ENCODE measurements at places on chromosomes 12 and 14.

DNA sequence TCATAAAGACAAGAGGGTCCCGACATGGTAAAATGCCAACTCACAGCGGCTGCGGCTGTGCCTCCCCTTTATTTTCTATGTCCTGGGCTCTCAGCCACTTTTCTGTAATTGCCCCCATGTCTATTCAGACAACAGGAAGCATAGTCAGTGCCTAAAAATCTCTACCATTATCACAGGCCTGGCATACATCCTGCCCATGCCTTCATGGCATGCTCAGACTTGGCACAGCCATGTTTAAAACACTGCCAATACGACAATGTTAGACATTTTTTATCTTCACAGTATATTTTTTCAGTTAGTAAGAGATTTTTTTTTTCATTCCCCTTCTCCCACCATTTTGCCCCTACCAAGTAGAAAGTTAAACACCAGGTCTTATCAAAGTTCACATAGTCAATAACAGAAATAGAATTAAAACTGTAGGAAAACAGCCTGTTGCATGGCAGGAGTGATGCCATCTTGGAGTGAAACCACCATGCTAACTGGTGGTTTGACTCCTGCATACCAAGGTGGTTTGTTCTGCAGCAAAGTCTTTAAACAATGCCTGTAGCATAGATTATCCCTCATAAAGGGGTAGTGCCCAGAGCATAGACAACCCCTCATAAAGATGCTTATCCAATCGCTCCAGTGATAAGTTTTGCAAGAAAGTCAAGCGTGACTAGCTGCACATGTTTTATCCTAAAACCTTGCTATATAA is 18.9 kb upstream of the CERS5 start:
- DNase-seq = no peak

GRCh38 chr12:50661300-50662115 is 102.4 kb upstream of the ATF1 start:
- no peak for DNase-seq

GRCh38 chr12:109592195-109592904 is 18.8 kb downstream of the MVK start:
- DNase-seq = no peak

- no peak for DNase-seq
Measured at GRCh38 chr12:48580831-48581230, 11.0 kb upstream of the LALBA start.

DNA sequence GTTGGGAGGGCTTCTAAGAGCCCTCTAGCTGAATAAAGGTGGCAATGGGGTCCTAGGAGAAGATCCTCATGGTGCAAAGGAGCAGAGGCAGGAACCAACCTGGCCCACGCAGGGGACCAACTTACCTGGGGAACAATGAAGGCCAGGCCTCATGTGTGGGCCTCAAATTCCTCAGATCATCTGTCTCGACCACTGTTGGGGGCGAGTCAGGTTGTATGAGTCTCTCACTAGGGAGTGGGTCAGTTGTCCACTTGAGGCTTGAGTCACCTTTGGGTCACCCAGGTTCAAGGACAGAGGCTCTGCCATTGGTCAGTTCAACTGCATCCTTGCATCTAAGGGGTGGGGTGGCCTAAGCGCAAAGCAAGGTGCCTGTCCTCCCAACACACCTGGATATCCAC is 43.7 kb upstream of the BDKRB2 start:
- DNase-seq = no peak

- no peak for DNase-seq
Measured at GRCh38 chr12:103560604-103561101, 26.4 kb upstream of the STAB2 start.

DNA sequence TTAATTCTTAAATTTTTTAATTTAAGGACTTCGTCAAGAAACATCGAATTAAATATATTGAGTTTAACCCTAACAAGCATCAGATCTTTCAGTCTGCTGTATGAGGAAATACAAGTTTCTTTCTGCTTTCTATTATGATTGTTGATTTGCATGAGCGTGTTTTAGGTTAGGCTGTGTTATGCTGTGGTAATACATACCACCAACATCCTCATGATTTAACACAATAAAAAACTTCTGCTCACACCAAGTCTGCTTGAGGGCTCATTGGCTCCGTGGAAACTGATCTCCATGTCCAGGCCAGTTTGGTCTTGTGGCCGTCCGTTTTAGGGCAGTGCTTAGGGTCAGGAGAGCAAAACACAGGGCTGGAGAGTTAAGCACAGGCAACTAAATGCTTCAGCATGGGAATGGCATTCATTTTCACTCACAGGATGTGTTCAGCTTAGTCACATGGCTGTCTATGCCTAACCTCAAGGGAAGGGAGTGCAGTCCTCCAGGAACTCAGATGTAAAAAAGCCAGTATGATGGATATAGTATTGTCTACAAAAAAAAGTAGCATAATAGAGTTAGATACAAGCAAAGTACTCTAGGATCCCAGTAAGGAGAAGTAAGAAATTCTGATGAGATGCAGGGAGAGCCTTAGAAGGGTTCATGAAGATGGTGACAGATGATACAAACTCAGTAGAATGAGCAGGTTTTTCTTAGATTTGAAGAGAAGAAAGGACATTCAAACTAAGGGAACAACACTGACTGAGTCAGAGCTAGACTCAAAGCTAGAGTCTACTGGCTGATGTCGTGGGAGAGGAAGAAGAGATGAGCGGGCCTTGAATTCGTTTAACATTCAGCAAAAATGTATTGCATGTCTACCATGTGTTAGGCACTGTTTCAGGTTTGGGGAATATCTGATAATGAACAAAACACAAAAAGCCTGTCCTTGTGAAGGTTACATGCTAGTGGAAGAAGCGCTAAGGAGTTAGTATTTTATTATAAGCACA is 16.3 kb downstream of the MARK3 start:
- no peak for DNase-seq

DNA sequence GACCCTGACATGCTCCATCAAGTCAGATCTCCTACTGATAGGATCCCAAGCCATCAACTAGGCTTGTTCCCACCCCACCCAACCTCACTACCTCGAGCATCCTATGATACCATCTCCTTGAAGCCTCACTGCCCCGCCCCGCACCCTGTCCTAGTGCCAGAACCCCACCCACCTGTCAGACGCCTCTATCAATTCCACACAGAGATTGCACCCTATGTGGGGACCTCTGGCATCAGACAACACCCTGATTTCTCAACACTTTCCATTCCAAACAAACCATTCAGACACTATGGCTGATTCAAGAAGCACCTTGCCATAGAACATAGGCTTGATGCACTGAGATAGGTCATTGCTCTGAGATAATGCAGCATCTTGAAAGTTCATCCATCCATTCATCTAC is 3.1 kb upstream of the GLTP start:
- DNase-seq = no peak

GRCh38 chr14:104389326-104390220 is 190.0 kb upstream of the C14orf180 start:
- peak; percentile 66 for DNase-seq

DNA sequence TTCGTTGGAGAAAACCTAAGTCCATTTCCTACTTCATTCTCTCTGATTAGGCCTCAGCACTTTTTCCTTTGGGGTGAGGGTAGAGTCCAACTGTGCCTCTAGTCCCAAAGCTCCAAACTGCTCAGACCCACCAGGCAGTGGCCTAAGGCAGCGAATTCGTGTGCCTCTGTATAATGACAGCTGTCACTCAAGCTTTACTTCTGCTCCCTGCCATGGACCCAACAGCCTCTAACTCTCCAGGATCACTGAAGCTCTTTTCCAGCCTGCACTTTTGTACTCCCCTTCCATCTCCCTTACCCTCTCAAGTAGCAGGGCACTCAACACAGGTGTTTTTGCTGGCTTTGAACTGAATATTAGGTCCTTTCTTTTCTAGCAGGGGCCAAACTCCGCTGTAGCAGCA is 14.8 kb upstream of the OR6S1 start:
- DNase-seq = no peak

DNA sequence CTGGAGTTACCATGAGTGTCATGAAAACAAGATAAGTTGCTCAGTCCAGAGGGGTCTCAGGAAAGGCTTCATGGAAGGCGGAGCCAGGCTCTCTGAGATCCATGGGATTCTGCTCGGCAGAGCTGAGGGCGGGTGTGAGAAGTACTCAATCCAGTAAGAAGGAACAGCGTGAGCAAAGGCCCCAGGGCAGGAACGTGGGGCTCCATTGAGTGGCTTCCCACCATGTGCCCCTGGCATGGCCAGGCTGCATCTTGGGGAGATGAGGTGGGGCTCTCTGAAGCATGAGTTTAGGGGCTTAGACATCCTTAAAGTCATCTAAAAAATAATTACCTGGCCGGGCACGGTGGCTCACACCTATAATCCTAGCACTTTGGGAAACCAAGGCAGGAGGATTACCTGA is 58.0 kb downstream of the ARL6IP4 start:
- DNase-seq = peak; percentile 17

- no peak for DNase-seq
Measured at GRCh38 chr14:75523771-75524171, 1.5 kb downstream of the BATF start.

GRCh38 chr14:103928011-103928890 is at the start of gene TDRD9:
TSS of gene TDRD9 (plus strand) at chr14:103928456. CDS start at chr14:103928510, 54 bp downstream.
- no peak for DNase-seq

- DNase-seq = peak; percentile 84
Measured at GRCh38 chr14:105087308-105087962, 22.2 kb upstream of the GPR132 start.

- no peak for DNase-seq
Measured at GRCh38 chr12:106110626-106111300, 28.0 kb downstream of the NUAK1 start.

GRCh38 chr14:105118646-105119407 is 49.7 kb downstream of the JAG2 start:
- DNase-seq = peak; percentile 29

DNA sequence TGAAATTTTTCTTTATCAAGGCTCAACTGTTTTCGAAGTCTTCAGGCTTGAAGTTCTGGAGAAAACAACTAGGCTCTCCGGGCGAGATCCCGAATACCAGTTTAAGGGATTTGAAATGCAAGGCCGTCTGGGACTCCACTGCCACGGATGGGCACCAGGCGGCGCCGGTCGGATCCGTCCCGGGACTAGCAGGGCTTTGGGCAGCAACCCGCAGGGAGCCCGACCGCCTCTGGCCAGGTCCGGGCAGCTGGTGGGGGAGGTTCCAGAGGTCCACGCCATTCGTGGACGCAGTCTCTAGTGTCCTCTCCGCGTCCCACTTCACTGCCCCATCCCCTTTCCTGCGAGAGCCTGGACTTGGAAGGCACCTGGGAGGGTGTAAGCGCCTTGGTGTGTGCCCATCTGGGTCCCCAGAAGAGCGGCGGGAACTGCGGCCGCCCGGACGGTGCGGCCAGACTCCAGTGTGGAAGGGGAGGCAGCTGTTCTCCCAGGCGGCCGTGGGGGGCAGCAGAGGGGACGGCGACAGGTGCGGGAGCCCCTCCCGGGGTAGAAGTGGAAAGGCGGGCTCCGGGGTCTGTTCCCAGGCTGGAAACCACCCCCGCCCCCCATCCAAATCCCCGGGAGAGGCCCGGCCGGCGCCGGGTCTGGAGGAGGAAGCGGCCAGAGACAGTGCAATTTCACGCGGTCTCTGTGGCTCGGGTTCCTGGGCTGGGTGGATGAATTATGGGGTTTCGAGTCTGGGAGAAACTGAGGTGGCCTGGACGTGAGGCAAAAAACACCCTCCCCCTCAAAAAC is 838 bp upstream of the ERBB3 start:
- peak; percentile 96 for DNase-seq

DNA sequence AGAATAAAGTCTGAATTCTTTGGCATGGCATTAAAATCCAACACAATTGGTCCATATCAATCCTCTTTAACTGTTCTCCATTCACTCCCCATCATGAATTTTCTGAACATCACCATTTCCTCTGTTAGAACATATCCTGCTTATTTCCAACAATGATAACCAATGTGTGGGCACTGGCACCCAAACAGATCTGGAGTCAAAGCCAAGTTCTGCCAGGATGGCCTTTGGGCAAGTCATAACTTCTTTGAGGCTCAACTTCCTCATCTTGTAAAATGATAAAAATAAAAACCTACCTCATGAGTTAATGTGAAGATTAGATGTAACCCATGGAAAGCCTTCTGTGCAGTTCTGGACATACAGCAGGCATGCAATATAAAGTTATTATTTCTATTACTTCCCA is 12.5 kb downstream of the PAWR start:
- no peak for DNase-seq

GRCh38 chr12:71719647-71720370 is 33.9 kb downstream of the TMEM19 start:
- no peak for DNase-seq

GRCh38 chr12:51726161-51726560 is 122.4 kb downstream of the FIGNL2 start:
- no peak for DNase-seq

DNA sequence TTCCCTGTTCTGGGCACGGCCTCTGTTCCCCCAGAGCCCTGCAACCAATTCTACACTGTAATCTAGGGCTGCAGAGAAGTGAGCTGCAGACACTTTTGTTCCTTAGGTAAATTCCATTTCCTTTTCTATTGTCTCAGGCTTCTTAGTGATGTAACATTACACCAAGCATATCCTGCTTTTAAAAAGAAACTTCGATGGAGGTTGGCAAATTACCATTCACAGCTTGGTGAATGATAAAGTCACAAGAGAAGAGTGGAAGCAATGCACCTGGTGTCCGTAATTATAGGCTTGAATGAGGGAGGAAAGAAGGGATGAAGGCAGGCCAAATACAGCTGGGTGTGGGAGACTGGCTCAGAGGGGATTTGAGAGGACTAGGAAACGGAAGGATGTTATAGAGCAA is 68.6 kb downstream of the PPM1A start:
- DNase-seq = no peak

DNA sequence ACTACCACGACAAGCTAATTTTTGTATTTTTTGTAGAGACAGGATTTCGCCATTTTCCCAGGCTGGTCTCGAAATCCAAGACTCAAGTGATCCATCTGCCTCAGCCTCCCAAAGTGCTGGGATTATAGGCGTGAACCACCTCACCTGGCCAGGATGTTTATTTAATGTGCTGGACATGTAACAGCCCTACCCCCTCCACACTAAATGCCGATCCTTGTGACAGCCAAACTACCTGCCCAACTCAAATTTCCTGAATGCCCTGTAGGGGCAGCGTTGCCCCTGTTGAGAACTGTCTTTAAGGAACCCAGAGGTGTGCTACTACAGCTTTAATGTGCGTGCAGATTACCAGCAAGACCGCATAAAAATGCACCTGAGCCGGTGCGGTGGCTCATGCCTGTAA is 48.1 kb downstream of the KCNK13 start:
- no peak for DNase-seq

- no peak for DNase-seq
Measured at GRCh38 chr14:62143245-62143644, 381.0 kb downstream of the SNAPC1 start.

GRCh38 chr14:36507847-36508417 is 12.1 kb downstream of the NKX2-1 start:
- DNase-seq = no peak

GRCh38 chr12:56589783-56590182 is 40.3 kb downstream of the BAZ2A start:
- DNase-seq = peak; percentile 3

GRCh38 chr12:18799561-18799960 is 61.6 kb downstream of the CAPZA3 start:
- no peak for DNase-seq

Measured in posterior vena cava (tissue), 2 donors.